ENCODE measurements at places on chromosomes 5 and 9.
A peak's percentile ranks its signal among the peaks of the same experiment; 100 is the strongest.

GRCh38 chr5:33257807-33258429 is 182.8 kb upstream of the TARS1 start:
- DNase-seq = no peak

DNA sequence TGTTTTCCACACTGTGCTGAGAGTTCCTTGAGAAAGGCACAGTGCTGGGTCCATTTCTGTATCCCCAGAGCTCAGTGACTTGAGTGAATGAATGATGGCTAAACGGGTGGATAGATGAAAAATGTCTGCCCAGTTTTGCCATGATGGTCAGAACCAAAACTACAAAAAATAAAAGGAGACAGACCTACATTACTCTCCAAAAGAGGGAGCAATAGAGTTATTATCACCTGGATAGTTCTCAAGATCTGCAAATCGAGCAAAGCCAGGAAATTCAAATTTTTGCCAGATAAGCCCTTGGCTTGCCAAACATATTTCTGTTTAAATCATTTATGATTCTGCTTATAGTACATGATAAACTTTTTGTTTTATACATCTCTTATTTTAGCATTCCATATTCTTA is 214.2 kb upstream of the ZNF462 start:
- no peak for DNase-seq

GRCh38 chr9:32775283-32775682 is 8.1 kb upstream of the TMEM215 start:
- DNase-seq = no peak

DNA sequence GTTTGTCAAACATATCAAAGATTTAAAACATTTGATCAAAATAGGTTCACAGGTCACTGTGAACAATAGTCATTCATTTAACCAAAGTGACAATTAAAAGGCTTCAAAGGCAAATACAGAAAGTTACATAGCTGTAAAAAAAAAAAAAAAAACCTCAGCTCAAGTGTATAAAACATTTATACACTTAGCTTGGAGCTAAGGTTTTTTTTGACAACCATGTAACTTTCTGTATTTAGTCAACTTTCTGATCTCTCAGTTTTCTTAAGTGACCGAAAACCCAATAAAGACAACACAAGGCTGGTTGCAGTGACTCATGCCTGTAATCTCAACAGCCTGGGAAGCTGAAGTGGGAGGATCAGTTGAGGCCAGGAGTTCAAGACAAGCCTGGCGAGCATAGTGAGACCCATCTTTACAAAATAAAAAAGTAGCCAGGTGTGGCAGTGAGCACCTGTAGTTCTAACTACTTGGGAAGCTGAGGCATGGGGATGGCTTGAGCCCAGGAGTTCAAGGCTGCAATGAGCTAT is 16.4 kb upstream of the UBTD2 start:
- no peak for DNase-seq

DNA sequence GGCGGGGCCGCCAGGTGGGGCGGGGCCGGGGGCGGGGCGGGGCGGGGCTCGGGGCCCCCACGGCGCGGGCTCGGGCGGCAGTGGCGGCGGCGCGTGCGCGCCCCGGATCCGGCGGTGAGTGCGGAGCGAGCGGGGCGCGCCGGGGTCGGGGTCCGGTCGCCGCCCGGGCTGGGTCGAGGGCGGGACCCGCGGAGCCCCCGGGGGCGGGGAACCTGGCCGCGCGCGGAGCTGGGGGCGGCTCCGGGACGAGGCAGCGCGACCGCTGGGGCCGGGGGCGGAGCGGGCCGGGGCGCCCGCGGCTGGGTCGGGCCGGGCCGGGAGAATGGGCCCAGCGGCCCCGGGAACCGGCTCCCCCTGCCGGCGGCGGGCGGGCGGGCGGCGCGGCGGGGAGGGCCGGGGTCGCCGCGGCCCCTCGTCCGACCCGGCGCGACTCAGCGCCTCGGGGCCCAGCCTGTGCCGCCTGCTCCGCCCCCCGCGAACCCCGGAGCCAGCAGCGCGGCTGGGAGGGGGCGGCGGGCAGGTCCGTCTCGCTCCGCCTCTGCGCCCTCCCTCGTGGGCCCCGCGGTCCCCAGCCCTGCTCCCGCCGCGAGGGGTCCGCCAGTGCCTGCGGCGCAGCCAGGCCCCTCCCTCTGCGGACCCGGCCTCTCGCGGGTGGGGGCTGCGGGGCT is 3.1 kb downstream of the EGFL7 start:
- DNase-seq = peak; percentile 65

DNA sequence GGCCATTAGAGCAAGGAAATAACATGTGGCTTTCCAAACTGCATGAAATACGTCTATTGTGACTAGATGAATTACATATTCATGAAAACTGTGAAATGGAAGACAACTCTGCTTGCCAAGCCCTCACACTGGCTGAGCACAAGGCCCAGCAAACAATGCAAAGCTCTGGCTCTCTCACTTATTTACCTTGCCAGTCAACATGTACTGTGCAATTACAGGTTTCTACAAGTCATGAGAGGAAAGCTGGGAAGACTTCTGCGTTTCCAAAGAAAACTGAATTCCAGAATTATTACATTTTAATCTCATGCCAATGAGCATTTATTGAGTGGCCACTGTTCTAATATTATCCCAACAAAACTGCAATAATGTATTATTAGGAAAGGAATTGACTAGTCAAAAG is 12.1 kb upstream of the C5orf63 start:
- no peak for DNase-seq

- DNase-seq = no peak
Measured at GRCh38 chr5:57429513-57430120, 53.0 kb downstream of the ACTBL2 start.

GRCh38 chr9:114271556-114272510 is 51.1 kb upstream of the ORM1 start:
- no peak for DNase-seq

DNA sequence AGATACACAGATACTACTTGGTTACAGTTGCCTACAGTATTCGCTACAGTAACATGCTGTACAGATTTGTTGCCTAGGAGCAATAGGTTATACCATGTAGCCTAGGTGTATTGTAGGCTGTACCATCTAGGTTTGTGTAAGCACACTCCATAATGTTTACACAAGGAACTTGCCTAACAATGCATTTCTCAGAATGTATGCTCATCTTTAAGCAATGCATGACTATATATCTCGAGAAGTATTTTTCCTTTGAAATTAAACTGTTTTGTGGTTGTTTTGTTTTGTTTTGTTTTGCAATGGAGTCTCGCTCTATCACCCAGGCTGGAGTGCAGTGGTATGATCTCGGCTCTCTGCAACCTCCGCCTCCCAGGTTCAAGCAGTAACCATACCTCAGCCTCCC is 25.3 kb downstream of the LRRC70 start:
- no peak for DNase-seq

GRCh38 chr9:130334915-130335314 is 69.4 kb downstream of the HMCN2 start:
- no peak for DNase-seq

All from K562 (cell line).